GDM1 (cell line): ENCODE measurements at places on chromosomes 7 and 10.
A peak's percentile ranks its signal among the peaks of the same experiment; 100 is the strongest.

- no peak for DNase-seq
Observed at GRCh38 chr10:12180221-12180974, 15.3 kb downstream of the NUDT5 start.

DNA sequence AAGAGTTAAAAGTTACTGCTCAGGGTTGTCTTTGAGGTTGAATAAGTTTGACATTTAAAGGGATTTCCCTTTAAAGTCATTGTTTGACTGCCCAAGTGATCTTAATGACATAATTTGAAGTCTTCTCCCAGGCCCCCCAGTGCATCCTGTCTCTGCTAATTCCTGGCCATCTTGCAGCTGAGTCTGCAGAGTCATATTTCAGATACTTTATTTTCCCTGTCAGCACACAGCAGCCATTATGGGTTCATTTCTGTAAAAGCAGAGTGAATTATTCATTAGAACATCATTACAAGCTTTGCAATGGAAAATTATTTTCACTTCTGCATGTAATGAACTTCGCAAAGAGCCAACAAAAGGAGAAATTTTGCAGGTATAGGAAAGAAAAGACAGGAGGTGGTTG lies 536.6 kb downstream of the GALNT17 start:
- DNase-seq, result no peak

DNA sequence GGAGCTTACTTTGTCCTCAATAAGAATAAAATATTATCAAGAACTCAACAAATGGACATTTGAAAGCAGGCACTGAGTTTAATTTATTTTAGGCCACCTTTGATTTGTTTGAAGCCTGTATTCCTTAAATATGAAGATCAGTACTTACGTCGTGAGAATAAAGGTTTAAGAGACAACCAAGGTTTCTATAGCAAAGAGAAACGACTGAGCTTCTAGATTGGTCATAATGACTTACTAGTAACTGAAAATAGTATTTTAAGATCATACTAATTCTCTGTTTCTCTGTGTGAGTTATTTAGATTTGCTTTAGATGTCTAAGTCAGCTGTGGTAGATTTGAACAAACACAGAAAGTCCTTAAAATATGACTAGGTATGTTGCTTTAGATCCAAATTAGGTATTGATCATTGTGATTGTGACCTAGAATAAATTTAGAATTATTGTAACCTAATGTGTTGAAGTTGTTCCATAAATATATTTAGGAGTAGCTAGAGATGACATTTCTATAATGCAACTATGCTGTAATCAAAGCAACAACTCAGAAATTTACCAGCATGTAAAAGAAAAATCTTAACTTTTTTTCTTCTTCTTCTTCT lies 2.4 kb upstream of the GLCCI1 start:
- DNase-seq, result no peak

GRCh38 chr10:80421050-80421706 lies 12.8 kb downstream of the PRXL2A start:
- DNase-seq, result no peak

DNA sequence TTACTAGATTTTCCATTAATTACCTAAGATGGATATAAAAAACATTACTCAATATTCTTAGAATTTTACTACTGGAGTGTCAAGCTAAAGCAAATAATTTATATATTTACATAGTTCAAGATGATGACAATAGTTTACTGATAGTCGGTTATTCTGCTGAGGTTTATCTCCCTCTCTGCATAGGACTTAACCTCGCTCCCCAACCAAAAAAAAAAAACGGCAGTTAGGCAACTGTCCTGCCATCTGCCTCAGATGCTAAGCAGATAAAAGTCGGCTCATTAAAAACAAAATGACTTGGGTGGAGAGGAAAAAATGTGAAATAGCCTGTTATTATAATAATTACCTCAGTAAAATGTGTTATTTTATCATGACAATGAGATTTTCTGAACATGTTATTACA lies 14.0 kb upstream of the ITGB8 start:
- no peak for DNase-seq

DNA sequence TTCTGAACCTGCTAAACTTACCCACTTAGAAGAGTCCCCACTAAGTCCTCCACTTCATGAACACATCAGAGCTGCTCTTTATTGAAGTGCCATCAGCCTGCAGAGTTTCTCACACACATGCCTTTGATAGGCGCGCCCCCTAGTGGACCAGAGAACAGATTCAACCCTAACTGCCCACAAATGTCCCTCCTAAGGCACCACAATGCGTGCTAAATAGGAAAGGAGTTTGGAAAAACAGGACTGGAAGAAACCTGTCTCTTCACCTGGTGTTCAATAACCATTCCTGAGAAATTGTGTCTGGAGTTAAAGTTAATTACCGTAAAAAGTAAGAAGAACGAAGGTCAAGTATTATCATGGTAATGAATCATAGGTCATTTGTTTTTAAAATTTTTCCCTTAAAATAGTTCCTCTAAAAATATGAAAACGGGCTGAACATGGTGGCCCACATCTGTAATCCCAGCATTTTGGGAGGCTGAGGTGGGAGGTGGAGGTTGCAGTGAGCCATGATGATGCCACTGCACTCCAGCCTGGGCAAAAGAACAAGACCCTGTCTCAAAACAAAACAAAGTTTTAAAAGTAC lies 249.7 kb downstream of the ELMO1 start:
- peak; percentile 58 for DNase-seq

GRCh38 chr7:138137423-138138171 lies 61.3 kb downstream of the AKR1D1 start:
- no peak for DNase-seq

DNA sequence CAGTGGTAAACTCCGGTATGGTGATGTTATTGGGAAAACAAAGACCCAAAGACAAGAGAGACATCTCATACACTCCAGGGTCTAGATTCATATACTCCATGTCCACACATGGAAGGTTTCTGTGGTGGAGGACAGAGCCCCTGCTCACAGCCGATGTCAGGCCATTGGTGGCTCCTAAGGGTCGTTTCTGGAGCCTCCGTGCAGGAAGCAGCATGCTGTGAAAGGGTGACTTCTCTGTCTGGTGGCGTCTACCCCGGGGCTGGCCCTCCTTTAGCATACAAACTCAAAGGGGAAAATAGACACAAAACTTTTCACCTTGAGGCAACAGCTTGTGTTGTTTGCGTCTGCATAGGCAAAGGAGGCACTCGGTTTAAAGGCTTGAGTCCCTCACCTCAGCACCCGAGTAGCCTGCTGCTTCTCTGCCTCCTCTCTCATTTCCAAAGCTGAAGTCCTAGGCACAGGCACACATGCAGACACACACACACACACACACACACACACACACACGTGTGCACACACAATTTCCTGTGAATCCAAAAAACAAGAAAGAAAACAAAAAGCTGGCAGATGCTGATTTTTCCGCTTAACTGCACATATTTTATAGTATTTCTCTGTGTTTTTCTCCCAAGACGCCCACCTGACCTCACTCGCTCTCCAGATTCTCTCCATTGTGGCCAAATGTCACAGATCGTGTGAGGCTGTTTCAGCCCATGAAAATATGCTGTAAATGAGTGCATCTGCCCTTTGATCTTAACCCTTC lies 601.4 kb upstream of the MGMT start:
- DNase-seq, result no peak

- DNase-seq, result no peak
Observed at GRCh38 chr7:125358551-125359167, 429.0 kb upstream of the POT1 start.

DNA sequence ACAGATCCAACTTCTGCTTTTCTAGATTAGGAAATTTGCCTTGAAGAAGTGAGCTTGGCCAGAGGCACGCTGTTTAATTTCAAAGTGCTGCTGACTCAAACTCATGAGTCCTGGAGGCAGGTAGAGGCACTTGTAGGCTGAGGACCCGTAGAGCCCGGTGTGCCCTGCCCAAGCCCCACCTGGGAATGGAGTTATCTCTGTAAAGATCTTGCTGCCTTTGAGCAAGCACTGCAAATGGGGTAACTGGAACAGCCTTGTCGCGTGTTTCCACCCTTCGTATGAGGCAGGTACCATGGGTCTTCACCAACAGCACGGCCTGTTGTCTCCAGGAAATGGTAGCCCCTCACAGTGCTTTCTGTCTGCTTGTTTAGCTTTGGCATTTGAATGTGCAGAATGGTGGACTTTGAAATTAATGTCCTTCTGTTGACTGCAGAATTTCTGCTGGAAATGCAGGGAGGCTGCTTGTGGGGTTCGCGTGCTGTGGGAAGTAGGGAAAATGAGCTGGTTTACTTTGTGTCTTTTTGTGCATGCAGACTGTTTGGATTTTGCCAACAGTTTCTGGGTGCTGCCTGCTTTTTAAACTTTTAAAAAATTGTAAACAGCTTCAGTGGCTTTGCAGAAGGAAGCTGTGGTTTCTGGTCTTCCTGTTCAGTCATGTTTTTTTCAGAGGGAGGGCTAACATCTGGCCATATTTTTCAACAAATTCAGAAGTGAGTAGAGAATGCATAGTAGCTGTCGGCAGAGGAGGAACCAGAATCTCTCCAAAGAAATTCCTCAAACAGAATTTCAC lies 27.2 kb downstream of the CCM2 start:
- DNase-seq, result peak; percentile 58

DNA sequence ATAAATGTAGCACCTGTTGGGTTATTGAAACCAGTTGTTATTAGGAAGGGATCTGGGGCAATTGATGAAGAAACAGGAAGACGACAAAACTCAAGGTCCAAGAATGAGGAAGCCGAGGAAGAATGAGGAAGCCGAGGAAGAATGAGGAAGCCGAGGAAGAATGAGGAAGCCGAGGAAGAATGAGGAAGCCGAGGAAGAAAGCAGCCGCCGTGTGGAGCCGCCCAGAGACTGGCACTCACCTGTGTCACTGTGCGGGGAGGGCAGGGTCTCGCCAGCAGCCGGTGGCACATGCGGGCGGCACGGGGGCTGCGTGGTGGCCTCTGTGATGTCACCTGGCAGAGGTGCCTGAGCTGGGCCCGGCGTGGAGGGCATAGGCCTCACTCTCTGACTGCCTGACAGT lies 71.1 kb upstream of the CFAP46 start:
- DNase-seq, result no peak

- no peak for DNase-seq
Observed at GRCh38 chr7:128876127-128876526, 13.5 kb downstream of the ATP6V1F start.

DNA sequence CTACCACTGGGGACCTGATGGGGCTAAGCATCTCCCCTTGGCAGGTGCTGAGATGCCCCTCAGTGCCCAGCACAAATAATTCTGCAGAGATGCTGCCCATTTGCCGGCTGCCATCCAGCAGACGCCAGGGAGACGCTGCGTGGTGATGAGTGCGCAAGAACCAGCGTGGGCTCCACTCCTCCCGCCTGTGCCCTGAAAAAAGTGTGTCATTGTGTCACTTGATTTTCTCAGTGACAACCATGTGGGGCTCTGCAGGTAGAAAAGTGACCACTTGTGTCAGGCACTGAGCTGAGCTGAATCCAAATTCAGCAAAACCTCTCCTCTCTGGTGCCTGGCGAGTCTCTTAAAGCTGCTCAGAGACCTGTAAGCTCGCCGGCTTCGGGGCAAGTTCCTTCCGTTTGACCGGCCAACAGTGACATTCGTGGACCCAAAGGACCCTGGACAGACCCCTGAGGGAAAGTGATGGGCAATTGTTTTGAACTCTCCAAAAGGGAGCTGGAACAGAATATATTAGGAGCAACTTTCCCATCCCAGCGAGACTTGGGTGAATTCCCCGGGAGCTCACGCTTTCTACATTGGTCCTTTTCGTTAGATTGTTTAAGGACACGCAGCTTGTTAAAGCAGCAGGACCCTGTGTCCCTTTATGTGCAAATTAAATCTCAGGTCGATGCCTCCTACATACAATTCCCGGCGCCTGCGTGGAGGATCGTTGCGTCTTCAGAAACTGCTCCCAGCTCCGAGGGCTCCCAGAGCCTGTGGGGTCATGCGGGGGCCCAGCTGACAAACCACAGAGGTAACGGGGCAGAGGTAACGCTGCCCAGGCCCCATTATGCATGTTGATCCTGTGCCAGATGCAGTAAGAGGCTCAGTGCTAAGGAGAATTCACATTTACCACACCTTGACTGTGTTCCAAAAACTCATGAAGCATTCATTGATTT lies 332.7 kb downstream of the ADARB2 start:
- DNase-seq, result no peak

GRCh38 chr10:68543004-68543918 lies 15.9 kb upstream of the SLC25A16 start:
- no peak for DNase-seq

DNA sequence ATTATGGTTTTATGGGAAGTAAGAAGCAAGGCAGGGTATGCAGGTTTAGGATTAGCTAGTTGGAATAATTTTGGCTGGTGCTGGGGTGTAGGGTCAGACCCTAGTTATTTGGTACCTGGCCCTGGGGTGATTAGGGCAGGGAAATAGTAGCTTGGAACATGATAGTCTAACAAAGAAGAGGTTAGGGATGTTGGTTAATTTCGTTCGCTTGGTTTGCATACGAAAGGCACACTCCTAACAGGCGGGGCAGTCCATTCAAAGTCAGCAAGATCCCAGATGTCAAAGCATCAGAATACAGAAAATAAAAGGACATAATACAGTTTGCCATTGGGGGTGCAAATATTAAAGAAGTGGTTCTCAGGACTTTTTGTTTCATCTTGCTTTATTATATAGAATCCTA lies 55.7 kb upstream of the ITPRID1 start:
- no peak for DNase-seq

GRCh38 chr10:50216894-50217293 lies 34.4 kb downstream of the ASAH2 start:
- no peak for DNase-seq

- DNase-seq, result no peak
Observed at GRCh38 chr10:80608706-80609105, 71.0 kb downstream of the SH2D4B start.

GRCh38 chr10:31768467-31768866 lies 160.2 kb downstream of the ARHGAP12 start:
- DNase-seq, result no peak

DNA sequence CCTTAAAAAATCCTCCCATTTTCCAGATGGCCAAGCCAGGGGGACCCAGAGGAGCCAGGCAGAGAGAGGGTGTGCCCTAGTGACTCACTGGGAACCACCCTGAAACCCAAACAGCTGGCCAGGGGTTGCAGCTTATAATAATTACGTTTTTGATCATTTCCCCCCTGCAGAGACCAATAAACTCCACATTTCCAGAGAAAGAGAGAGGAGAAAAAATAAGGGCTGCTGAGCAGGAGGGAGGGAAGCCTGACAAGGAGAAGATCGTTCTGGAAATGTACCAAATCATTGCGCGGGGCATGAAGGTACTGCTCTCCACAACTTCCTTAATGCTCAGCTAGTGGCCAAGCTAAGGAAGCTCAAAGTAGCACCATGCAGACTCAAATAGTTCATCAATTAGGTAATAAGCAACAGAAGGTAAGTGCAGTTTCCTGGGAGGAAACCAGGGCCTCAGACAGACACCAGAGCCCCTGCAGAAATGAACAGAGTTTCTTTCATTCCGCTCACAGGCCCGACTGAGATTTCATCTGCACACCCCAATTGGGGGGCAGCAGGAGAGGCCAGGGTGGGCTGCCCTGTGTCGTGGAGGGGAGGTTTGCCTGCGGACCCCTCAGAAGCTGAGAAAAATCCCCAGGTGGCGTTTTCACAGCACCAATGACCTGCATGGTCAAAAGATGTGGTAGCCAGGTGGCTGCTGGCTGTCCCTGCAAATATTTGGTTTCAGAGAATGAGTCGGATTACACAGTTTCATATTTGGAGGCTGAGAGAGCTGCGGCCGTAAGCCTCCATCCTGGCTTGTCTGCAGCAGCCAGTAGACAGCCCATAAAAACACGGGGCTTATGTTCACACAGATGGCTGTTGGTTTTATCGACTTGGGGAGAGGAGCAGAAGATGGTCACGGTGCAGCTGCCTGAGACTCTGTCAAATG lies 153.2 kb upstream of the LYZL2 start:
- peak; percentile 41 for DNase-seq
